ENCODE measurements at places on chromosomes 3 and 15. TPM values are rescaled to one million over a fixed set of nuclear protein-coding genes. Genes with fewer than 3 reads are reported as not detected.

PRICKLE2 gene
- polyA plus RNA-seq: 1.2 TPM

LRRC15 gene
- 0.55 TPM for polyA plus RNA-seq

OSTN gene
- polyA plus RNA-seq: 0.14 TPM

ITIH3 gene
- 4.8 TPM for polyA plus RNA-seq

DNA sequence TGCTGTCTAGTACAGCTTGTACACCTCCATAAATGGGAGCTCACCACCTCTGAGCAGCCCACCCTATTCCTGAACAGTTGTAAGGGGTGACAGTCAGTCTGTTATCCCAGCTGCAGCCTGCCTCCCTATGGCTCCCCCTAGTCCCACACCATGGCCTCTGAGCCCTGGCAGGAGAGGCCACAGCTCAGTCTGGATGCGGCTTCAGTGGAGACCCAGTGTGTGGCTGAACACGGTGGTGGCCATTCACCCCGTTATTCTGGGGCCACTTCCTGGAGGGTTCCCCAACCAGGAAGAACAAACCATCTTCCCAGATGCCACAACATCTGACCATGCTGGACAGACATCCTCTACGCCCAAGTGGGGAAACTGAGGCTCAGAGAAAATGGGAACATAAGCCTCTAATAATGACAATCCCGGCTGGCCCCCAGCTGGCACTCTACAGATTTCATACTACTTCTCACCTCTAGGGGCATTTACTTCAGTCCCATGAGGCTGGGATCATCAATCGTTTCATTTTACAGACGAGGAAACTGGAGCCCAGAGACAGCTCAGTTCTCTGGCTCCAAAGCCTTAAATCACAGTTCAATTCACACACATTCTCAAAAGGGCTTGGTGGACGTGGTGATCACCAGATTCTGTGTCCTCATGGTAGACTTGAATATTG is 9.2 kb upstream of the GRIP2 start:
- no peak for DNase-seq

DNA sequence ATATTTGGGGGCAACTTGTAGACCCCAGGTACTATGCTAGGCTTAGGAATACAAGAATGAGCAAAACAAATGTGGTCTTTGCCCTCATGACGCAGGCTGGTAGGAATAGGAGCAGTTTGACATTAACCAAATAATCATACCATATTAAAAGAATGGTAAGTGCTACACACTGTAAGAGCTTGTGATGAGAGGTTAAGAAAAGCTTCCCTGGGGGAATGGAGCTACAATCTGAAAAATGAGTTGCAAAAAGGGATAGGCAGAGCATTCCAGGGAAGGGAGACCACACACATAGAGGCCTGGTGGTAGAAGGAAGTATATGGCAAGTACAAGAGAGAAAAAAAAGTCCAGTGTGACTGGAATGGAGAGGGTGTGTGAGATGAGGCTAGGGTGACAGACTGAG is 37.3 kb downstream of the TMOD3 start:
- no peak for DNase-seq
